ENCODE measurements at places on chromosomes 2 and 18. TPM values are rescaled to one million over a fixed set of nuclear protein-coding genes. Genes with fewer than 3 reads are reported as not detected.

Gene RAD51AP2
- total RNA-seq = not detected

Gene ANKRD62
- not detected for total RNA-seq

Gene SLC19A3
- total RNA-seq = not detected

Gene CPO
- not detected for total RNA-seq

Gene REG3G
- total RNA-seq = not detected

Gene LIMS4
- total RNA-seq = 0.94 TPM

Gene ASXL3
- not detected for total RNA-seq

DNA sequence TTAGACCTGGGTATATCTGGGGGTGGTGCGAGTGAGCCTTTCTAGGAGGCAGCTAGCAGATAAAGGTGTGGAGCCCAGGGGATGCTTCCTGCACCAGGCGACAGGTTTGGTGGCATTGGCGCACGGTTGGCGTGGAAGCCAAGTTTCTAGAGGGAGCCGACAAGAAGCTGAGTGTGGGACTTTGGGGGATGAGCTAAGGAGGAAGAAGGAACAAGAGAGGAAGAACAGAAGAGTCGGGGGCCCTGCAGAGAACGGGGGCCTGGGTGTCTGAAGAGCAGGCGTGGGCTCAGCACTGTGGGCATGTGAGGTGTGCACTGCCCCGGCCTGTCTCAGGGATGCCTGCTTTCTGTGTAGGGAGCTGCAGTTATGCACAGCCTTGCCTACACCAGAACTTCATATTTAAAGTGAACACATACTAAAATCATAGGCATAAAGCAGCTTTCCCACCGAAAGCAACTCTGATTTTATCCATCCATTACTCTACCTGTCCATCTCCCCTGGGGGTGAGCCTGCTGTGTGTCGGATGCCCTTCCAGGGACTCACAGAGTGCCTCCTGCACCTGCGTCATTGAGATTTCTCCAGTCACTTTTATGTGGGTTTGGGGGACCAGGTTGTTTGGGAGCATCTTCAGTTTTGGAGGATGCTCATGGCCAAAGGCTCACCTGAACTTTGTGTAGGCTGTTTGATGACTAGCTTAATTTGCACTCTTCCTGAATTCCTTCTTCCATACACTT is 149.7 kb downstream of the LDLRAD4 start:
- no peak for DNase-seq

GRCh38 chr2:10733566-10733925 is 12.1 kb downstream of the ATP6V1C2 start:
- DNase-seq = no peak

DNA sequence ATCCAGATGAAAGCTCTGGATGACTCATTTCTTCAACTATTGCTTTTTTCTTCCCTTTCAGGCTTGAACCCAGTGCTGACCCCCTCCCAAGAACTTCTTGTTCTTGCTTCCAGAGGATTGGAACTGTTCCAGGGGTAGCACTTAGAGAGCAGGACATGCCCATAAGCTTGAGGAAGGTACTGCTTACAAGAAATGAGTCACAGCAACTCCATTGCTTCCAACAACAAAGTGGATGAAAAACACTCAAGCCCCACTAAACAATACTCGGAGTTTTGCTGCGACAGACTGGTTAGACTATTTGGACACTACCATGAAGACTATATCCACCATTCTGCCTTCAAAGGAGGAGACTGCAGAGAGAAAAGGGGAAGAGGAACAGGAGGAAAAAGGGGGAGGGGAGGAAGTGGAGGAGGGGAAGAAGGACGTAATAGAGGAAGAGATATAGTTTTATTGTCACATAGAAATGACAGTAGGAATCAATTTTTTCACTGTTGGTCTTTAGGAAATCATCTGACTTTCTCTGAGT is 1.6 kb upstream of the EPC2 start:
- DNase-seq = peak; percentile 47

- peak; percentile 1 for DNase-seq
Observed at GRCh38 chr2:199307461-199307860, 150.3 kb downstream of the SATB2 start.

- no peak for DNase-seq
Observed at GRCh38 chr2:118834440-118834810, 13.0 kb downstream of the EN1 start.

DNA sequence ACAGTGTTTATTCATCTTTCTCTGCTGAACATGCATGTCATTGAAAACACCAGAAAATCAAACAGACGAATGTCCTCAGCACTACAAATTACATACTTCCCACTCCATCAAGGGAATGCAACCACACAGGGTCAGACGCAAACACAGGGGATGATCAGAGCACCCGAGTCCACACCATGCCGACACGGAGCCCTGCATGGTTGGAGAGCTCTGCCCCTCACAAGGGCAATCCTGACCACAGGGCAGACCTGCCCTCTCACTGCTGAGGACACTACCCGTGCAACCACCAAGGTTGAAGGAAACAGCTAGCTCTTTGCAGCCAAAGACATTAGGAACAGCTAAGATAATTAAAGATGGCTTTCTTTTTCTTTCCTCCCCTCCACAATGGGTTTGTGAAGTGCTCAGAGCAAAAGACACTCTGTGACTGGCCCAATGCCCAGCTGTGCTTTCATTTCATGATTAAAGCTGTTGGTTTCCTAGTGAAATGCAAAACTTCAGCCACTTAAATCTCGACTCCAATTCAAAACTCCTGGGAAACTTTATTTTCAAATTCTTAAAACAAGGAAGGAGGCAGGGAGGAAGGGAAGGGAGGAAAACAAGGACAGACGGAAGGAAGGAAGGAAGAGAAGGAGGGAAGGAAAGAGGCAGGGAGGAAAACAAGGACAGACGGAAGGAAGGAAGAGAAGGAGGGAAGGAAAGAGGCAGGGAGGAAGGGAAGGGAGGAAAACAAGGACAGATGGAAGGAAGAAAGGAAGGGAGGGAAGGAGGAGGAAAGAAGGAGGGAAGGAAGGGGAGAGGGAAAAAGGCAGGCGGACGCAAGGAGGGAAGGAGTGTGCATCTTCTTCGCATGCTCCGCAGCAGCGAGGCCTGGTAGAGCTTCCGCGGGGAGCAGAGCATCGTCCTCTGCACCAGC is 65.8 kb downstream of the NDUFA10 start:
- DNase-seq = no peak

DNA sequence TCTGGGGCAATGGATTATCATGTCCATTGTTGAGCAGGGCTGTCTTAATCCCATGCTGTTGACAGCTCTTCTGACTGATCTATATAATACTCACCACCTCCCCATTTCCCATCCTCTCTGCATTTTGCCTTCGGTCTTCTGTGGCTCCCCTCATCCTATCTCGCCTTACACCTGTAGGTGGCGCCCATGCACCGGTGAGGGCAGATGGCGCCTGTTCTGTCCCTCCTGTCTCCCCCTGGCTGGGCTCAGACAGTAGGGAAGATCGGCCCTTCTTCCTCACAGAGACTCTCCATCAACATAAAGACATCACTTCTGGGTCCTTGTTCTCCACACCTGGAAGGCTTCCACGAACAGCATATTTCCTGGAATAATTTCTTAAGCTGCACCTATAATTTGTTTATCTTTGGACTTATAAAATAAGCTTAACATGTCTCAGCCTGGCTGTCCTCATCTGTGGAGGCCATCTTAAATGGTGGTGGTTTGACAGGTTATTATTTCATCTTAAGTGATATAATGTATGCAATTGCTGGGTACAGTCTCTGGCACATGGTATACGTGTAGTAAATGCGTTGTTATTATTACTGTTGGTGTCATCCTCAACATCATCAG is 10.9 kb upstream of the CDH20 start:
- DNase-seq = peak; percentile 52

- no peak for DNase-seq
Observed at GRCh38 chr2:120885749-120886148, 150.1 kb downstream of the GLI2 start.

- DNase-seq = peak; percentile 62
Observed at GRCh38 chr2:151269798-151270568, 8.3 kb upstream of the RBM43 start.

DNA sequence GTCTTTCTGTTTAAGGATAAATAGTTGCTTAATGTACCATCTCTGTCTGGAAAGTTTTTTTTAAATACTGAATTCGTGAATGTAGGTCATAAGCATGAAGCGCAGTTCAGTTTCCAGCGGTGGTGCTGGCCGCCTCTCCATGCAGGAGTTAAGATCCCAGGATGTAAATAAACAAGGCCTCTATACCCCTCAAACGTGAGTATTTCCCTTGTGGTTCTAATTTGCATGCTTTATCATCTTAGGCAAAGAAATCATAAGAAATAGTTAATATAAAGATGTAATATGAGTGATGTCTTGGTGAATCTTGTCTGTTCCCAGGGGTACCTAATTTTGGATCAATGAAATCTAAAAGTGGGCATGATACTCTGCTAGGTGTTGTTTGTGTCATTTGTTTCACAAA is 1.5 kb downstream of the NDC80 start:
- no peak for DNase-seq

DNA sequence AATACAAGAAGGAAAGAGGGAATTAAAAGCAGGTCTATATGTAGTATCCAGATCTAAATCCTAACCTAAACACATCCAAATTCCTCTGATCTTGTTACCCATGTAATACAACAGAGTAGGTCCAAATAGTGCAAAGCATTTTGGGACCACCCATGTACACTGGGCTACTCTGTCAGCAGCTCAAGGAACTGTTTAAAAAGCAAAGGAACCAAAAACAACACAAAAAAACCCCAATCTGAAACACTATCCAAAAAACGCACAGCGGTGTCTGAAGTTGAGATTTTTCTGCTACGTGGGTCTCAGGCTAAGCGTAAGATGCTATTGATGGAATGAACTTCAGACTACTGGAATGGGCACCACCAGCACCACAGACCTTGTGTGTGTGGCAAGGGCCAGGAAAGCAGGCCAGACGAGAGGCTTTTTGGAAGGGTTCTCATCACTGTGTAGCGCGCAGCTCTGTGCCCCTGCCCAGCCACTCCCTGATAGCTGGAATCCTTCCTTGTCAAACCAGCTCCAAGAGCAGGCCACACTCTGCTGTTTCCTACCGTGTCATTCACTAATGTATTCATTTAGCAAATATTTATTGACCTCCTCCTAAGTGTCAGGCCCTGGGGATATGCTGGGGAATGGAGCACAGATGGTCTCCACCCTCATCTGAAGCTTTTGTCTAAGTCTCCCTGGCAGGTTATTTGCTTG is 101.4 kb downstream of the COLEC12 start:
- DNase-seq = peak; percentile 27

DNA sequence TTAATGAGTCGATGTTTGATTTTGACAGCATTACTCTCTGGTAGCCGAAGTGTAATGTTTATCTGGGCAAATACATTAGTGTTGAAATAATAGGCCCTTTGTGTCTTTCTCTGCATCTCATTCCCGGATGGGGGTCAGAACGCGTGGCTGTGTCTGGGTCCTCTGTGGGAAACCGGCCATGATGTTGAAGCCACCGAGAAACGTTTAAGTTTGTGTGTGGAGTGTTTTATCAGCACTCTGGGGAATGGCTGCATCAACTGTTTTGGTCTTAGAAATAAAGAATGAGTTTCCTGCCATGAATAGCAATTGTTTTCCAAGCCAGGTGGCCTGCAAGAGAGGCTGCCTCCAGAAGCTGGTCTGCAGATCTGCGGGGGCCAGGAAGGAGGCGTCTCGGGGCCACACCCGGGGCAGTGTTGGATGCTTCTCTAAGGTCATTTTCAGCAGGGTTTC is 69.7 kb downstream of the RNF144A start:
- no peak for DNase-seq

- peak; percentile 60 for DNase-seq
Observed at GRCh38 chr2:202529389-202529788, 105.4 kb upstream of the FAM117B start.

DNA sequence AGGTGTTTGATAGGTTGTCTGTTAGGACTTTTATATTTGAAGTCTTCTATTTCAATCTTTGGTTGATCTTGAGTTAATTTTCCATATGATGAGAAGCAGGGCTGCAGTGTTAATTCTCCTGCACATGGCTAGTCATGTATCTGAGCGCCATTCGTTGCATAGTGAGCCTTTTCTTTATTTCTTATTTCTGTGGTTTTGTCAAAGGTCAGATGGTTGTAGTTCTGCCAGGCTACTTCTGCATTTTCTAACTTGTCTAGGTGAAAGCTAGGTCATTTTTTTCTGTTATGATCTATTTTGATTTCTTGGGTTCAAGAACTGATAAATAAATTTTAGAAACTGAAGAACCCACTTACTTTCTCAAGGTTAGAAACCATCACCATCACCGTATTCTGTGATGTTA is 56.7 kb downstream of the CCDC74A start:
- DNase-seq = no peak

GRCh38 chr2:233865838-233866237 is 2.3 kb downstream of the MSL3B start:
- DNase-seq = no peak

DNA sequence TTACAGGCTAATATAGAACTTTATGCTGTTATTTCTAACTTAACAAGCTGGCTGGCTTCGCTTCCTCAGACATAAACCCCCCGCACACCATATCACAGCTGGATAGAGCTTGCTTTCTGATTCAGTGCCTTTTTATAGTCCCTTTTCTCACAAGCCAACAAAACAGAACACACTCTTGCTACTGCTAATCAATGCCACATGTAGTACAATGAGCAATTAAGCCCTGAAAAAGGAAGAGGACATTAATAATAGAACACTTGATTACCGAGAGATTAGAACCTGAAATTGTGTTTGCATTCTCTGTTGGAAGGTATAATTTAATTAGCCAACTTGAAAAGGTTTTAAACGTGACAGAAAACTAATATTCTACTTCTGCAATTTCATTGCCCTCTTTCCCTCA is 267.7 kb upstream of the CYRIA start:
- DNase-seq = no peak

DNA sequence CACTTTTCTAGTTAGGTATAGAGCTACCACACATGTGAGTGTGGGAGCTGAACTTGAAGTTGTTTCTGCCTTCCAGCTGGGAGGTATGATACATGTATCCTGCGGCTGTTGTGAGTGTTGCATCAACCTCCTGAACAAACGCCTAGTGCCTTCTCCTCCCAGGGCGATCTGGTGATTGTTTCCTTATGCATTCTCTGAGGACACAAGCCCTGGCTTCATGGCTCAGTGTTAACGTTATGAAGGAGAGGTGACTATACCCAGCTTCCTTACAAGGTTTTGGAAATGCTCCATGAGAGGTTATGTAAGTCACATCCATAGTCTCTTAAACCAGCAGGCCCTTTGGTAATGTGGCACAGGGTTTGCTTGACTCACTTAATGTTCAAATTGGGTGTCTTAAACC is 64.9 kb downstream of the SPRED2 start:
- DNase-seq = peak; percentile 98

Data from M059J (cell line).